ENCODE measurements at places on chromosomes 3 and 15.

GRCh38 chr3:2706144-2706835, 403.9 kb downstream of the IL5RA start:
- DNase-seq = no peak

GRCh38 chr3:43363621-43364266, 77.4 kb downstream of the SNRK start:
- no peak for DNase-seq

GRCh38 chr3:190026154-190026553, 94.5 kb downstream of the P3H2 start:
- no peak for DNase-seq

GRCh38 chr15:93973287-93973686, 258.1 kb upstream of the MCTP2 start:
- no peak for DNase-seq

DNA sequence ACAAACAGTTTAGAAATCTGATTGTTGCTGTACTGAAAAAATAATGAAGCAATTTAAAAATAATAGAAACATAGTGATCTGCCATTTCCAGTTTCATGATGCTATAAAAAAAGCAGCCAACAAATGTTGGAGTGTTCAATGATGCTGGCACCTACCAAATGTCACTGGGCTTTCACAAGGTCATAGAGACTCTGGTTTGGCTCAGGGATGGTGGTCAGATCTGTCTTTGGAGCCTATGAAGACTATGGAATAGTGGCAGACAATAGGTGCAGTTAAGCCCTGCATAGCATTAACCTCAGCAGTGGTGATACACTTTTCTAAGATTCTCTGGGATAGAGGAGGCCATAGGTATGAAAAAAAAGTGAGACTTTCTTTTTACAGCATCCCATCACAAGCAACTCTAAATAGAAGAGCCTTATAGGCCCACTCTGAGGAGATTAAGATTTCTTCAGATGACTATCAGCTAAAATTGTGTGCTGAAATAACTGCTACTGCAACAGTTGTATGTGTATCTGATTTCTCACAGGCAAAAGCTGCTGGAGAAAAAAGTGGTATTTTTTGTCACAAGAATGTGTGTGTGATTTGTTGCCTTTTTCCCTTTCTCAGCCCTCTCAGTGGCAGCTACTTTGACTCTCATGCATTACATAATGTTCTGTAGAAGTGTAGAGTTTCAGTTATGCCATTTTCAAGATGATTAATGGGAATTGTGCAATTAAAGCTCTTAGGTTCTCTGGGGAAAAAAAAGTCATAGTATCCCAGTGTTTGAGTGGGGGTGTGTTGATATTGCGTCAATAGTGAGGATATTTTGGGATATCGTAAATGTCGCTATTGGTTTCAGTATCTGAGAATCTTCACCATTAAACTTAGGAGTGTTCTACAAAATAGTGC, 137.4 kb downstream of the MBNL1 start:
- DNase-seq = no peak

GRCh38 chr3:171953301-171954022, 85.9 kb upstream of the FNDC3B start:
- DNase-seq = no peak

GRCh38 chr3:123055352-123055751, 11.5 kb upstream of the PDIA5 start:
- DNase-seq = no peak

- DNase-seq = no peak
Measured at GRCh38 chr3:187795207-187795960, 50.1 kb upstream of the BCL6 start.

GRCh38 chr15:75531041-75531450, 48.1 kb downstream of the PTPN9 start:
- DNase-seq = peak; percentile 56

- no peak for DNase-seq
Measured at GRCh38 chr15:68775671-68776476, 44.8 kb downstream of the ANP32A start.

DNA sequence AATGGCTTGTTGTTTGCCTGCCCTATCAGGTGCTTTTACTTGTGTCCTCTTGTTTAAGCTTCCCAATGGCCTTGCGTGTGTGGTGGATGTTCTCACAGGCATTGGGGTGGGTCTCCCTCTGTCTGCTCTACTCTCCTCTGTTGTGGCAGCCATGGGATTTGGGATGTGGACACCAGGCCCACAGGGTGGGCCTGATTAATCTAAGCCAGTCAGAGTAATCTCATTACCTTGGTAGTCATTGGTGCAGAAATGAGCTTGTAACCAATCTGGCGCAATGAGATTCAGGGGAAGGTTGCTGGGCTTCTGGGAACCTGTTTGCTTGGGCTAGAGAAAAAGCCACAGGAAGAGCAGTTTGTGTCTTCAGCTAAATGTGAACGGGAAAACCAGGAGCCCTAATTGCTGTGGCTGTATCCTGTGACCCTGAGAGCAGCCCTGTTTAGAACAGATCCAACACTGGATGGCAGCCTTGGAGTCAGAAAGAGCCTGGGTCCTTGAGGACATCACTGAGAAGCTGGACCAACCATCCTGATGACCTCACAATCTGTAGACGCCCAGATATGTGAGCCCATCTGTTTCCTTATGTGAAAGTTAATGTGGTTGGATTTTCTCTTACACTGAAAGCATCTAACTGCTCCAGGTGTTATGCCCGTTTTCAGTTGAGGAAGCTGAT, 157.3 kb upstream of the UBE2E1 start:
- DNase-seq = no peak

DNA sequence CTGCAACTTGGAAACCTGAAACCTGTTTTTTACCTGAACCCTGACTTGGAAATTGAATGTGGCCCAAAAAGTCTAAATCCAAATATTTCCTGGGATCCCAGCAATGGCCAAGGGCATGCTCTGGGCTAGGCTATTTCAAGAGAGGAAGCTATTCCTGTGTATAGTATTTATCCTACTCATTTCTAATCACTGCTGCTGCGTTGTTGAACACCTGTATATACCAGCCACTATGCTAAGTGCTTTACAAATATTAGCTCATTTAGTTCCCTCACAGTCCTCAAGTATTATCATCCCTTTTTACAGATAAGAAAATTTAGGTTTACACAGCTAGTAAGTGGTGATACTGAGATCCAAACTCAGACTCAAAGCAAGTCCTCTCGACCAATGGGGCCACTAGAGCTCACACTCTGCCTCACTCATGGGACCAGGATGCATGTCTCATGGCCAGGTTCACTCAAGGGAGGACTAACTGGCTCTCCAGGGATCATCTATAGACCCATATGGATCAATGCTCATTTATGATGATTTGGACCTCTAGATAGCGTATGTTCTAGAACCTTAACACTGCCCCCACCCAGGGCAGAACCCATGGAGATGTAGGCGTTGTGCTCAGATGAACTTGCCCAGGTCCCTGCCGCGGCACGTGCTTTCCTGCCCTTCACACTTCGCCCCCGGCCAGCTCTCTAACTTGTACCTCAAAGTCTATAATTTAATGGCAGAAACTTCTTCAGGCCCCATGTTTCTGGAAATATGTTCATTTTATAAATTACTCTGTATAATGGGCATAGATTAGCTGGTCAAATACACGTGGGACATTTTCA, 2.6 kb upstream of the CCR4 start:
- no peak for DNase-seq

- DNase-seq = no peak
Measured at GRCh38 chr15:66848686-66849392, 146.8 kb downstream of the SMAD6 start.

DNA sequence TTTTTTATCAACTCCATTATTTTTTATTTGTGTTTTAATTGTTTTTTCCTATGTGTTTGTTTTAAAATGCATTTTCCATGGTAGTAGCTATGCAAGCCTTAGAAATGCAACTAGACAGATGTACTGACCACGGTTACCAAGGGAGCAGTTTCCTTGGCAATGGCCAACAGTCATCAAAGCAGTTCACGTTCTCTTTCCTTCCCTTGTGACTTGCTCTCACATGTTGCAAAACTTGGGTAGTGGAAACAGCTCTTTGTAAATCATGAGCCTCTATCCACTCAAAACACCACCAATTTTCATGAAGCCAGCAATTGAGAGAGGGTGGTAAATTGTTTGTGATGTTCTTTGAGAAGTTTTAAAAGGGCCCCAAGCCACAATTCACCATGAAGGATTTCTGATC, 499.4 kb upstream of the MDFIC2 start:
- no peak for DNase-seq

DNA sequence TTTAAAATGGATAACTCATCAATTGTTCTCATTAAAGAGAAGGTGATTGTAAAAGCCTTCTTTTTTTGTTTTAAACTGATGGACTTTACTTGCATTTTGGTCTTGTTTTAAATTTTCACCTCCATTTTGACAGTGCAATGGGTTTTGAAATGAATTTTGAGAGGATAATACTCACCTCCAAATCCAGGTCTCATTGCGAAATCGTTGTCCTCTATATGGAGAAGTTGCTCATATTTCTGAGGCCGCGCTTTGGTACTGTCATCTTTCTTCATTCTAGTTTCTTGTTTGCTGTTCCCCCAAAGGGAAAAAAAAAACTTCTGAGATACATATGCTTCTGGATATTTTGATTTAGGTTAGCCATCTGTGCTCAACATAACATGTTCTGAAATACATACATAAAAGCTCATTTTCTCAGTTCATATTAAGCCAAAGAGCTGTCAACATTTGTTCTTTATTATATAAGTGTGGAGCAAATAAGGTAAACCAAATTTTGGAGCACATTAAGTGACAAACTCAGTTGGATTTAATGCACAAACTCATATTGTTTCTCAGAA, 9.6 kb downstream of the GABRR3 start:
- no peak for DNase-seq

GRCh38 chr3:132283916-132284405, 33.2 kb upstream of the ACP3 start:
- no peak for DNase-seq

GRCh38 chr3:16227566-16227965, 37.2 kb downstream of the DPH3 start:
- no peak for DNase-seq

GRCh38 chr3:192570821-192571791, 156.2 kb downstream of the FGF12 start:
- DNase-seq = no peak

GRCh38 chr3:55484191-55484689, 2.9 kb downstream of the WNT5A start:
- DNase-seq = no peak

DNA sequence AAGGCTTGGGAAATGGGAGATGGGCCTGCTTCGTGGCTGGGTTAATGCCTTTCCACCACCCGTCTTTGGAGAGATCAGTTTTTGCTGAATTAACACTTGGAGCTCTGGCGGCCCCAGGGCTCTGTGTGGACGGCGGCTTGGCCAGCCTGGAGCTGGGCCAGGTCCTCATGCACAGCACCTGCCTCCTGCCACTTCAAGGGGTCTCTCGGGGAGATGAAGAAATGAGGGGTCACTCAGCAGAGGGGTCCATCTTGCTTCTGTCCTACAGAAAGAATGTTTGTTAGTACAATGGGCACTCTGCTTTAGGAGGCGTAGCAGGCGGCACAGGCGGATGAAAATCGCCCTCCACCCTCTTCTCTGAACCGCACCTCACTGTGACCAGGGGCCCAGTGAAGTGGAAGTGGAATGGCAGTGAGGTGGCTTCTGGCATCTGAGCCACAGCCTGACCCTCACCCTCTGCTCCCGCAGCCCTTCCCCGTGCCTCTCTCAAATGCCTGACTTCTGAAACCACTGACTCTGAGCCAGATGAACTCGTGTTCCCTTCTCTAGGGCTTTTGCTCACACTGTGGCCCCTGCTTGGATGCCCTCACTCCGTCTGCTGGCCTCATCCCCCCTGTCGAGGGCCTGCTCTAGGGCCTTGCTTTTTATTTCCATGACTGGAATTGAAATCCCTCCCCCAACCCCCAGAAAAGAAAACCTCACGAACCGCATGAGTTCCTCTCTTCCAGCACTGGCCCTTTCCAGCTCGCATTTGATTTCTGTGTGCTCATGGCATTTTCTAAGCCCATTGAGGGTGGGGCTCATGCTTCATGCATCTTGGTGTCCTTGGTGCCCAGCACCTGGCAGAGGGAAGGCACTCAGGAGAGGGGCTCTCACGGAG, 42.2 kb downstream of the CHDH start:
- no peak for DNase-seq

- DNase-seq = no peak
Measured at GRCh38 chr3:66439666-66440344, 61.0 kb downstream of the LRIG1 start.
